MCF 10A (cell line): ENCODE measurements at places on chromosomes 11 and 22. TPM values are rescaled to one million over a fixed set of nuclear protein-coding genes. Genes with fewer than 3 reads are reported as not detected.

DNA sequence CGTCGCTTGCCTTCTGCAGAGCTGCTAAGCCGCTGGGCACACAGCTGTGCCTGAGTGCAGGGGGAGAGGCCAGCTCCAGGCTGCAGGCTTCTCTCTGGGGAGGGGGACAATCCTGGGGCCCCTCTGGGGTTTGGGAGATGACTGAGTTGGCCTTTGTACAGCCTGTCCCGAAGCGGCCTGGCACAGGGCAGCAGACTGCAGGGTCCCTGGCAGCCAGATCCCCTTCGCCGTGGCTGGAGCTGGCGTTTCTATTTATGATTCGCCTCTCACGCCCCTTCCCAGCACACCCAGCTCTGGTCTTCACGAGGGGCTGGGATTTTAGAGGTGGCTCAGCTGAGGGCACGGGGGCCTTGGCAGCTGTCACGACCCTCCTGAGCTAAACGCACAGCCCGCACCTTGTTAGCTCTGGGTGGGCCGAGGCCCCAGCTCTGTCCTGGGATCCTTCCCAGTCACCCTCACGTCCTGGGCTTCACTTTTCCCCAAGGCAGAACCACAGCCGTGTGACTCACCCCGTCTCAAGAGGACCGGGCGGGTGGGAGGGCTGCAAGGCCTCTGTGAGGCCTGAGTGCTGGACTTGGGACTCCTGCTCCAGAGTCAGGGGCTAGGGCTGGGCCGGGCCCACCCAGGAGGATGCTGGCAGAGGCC is 18.4 kb downstream of the OSBPL5 start:
- no peak for DNase-seq

- DNase-seq, result no peak
Measured at GRCh38 chr22:31143537-31143936, 3.2 kb upstream of the PLA2G3 start.

DNA sequence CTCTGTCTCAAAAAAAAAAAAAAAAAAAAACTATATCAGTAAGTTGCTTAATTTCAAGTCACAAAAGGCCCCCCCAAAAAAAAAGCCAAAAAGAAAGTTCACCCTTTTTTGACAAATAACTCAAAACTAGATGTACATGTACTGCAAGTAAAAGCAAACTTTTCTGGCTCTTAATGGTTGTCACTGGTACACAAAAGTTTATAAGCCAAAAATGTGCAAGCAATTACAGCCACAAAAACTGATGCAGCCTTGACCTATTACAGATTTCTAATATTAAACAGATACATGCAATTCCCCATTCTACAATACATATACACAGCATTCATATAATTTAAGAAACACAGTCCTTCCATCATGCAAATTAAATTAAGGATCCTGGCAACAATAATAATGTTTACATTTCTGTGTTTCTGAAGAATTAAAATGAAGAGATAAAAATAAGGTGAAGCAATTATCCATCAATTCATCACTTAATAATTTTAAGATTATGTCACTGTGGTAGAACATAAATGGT is 18.6 kb downstream of the PICALM start:
- DNase-seq, result no peak

DNA sequence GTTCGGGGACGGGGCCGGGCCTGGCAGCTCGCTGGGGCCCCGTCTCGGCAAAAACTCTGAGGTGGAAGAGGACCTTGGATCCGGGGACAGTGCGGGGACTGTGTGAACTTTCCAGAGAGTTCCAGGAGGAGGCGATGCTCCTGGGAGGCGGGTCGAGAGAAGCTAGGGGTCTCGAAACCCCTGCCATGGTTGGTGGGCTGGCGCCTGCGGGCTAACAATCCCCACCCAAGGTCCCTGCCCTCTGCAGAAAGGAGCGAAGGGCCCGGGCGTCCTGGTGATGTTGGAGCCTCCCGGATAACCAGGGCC is 4.7 kb upstream of the GRK2 start:
- DNase-seq, result no peak

- peak; percentile 65 for DNase-seq
Measured at GRCh38 chr22:19060356-19061009, 61.7 kb downstream of the DGCR2 start.

GRCh38 chr22:17268501-17269223 is 49.4 kb upstream of the ADA2 start:
- peak; percentile 9 for DNase-seq

DNA sequence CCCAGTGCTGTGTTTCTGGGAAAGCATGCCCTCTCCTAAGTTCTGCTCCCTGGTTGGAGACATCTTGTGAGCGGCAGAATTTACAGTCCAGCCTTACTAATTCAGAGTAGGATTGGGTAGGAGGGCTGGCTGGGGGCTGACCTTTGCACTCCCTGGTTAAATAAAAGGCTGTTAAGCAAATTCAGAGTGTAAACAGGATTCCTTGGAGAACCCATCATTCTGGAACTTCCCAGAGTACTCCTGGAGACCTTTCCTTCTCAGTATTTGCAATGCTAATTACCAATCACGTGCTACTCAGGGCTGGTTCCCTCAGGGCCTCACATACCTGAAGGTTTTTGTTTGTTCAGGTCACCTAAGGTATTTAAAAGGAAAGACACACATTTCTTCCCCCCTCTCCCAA is 340.2 kb downstream of the TBC1D22A start:
- DNase-seq, result no peak

- DNase-seq, result no peak
Measured at GRCh38 chr22:29377979-29378378, 10.4 kb downstream of the AP1B1 start.

GRCh38 chr22:37229012-37229804 is 14.9 kb downstream of the RAC2 start:
- DNase-seq, result peak; percentile 90

DNA sequence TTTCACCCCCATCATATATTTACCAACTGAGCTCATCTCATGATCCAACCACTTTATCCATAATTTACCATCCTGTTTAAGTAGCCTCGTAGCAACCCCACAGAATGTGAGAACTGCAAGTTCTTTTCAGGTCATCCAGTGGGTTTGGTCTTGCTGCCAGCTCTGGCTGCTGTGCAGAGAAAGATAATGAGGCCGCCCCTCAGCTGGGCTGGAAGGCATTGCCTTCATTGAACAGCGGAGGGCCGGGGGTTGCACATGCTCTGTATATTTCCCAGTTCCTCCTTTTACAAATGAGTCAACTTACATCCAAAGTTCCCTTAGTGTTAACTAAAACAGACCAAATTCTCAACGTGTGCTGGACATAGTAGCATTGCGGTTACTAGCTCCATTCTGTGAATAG is 96.7 kb downstream of the SYN3 start:
- no peak for DNase-seq

GRCh38 chr11:9506489-9507276 is 45.9 kb downstream of the ZNF143 start:
- peak; percentile 82 for DNase-seq

DNA sequence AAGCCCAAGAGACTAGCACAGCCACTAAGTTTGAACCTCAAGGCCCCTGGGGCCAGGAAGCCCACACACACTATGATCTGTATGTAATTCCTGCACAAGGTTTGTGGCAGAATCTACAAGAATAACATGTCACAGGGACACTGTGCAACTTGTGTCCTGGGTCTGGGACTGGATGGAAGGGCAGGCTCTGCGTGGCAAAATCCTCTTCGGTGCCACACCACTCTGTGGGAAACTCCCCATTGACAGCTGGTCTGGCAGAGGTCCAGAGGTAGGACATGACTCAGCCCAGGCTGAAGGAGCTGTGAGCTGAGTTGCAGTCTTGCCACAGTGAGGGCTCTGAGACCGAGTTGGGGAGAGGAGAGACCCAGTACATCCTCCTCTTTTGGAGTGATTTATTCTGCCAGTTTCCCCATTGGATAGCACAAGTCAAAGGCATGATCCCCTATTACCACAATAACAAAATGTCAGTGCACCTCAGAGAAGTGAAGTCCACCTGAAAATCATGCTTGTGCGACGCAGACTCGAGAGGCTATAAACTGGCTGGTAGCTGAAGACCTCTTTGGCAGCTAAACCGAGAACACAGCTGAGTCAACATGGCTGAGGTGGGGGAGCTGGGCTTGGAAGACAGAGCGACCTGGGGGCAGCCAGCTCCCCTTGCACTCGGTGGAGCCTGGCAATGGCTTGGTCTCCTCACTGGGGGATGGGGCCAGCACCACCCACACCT is 23.3 kb upstream of the SERPIND1 start:
- DNase-seq, result peak; percentile 89

DNA sequence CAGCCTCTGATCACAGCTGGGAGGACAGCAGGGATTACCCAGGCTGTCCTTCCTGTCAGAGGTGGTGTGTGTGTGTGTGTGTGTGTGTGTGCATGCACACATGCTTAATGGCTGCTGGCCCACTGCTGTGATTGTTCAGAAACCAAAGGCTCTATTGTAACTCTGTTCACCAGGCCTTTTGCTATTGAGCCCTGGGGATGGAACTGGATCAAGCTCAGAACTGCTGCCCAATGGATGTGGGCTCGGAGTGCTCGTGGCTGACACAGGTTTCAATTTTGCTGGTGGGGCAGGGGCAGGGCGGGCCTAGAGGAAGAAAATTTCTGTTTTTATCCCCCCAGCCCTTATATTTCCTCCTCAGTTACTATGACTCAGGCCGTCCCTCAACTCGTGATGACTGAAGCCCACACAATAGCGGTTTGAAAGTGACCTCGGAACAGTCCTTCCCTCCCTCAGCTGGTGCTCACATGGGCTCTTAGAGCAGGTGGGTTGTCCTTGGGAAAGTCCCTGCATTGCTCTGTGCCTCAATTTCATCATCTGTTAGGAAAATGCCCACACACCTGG is 359.3 kb downstream of the TENM4 start:
- DNase-seq, result no peak

GRCh38 chr11:36311926-36312595 is 16.0 kb downstream of the PRR5L start:
- DNase-seq, result peak; percentile 55

- no peak for DNase-seq
Measured at GRCh38 chr11:15197696-15198095, 83.0 kb downstream of the INSC start.

DNA sequence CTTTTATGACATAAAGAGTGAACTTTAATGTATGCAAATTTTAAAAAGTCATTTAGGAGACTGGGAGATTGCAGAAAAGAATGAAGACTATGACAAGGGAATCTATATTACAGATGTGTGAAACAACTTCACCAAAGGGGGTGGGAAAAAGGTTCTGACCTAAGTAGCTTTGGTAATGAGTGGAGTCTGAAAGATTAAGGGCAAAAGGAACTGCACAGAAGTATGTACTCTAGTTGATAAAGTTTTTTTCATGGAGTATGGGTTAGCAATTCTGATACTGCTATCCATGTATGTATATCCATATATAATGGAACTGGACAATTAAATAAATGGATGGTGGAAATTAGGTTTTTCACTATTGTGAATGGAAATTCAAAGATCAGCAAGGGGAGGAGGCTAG is 9.2 kb downstream of the CKAP5 start:
- DNase-seq, result no peak

GRCh38 chr11:57800444-57801182 is 39.0 kb downstream of the CTNND1 start:
- peak; percentile 76 for DNase-seq

DNA sequence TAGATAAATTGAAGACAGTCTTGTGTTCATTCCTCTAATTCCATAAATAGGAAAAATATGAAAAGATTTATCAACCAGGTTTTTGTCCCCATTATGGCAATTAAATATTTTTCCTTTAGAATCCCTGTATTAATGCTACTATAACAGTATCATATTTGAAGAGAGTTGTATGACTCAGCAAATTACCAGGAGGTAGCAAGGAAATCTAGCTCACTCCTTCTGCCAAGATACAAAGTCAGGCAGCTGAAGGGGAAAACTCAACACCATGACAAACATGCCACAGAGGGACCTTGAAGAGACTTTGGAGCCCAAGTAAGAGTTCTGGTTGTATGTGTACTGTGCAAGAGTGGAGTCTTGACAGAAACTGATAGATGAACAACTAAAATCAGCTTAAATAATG is 143.3 kb downstream of the GUCY1A2 start:
- no peak for DNase-seq

DNA sequence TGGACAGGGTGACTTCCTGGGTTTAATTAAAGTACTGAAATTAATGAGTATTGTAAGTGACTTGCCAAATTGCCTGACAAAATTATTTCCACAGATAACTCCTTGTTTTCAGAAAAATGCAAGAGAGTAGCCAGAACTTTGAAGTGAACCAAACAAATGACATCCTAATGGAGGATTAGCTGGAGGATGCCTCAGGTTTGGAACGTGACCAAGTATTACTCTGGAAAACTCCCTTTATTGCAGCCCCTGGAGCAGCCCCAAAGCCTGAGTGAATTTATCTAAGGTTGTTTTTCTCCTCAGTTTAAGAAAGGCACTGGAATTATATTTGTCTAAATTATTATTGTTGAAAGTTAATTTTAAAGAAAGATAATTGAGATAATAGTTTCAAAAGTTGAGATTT is 343.6 kb upstream of the MTNR1B start:
- no peak for DNase-seq

Gene LBHD1
- total RNA-seq, result 8.3 and 8.7 TPM in 2 replicates

Gene NAALAD2
- not detected in 2 replicates for total RNA-seq

Gene RCOR2
- total RNA-seq, result 0.15 TPM in 1 of 2 replicates, not detected in the other

Gene PRG3
- total RNA-seq, result not detected in 2 replicates

Gene DHCR7
- total RNA-seq, result 48.2 and 72.6 TPM in 2 replicates

Gene MIOX
- total RNA-seq, result 0.63 and 1.6 TPM in 2 replicates

Gene P2RY6
- total RNA-seq, result not detected in 2 replicates

Gene ZBED4
- total RNA-seq, result 15.9 and 16.4 TPM in 2 replicates

Gene PLAAT4
- 0.69 and 0.96 TPM in 2 replicates for total RNA-seq

Gene INS
- total RNA-seq, result not detected in 2 replicates

Gene FGF19
- total RNA-seq, result not detected in 2 replicates

Gene TIGD3
- total RNA-seq, result 0.14 TPM in 1 of 2 replicates, not detected in the other

Gene APOBEC3F
- 1.3 and 1.4 TPM in 2 replicates for total RNA-seq

Gene SLC22A6
- not detected in 2 replicates for total RNA-seq

Gene BRSK2
- 0.34 and 0.44 TPM in 2 replicates for total RNA-seq

Gene TH
- 0.20 and 1.1 TPM in 2 replicates for total RNA-seq

Gene TUB
- 1.4 and 1.8 TPM in 2 replicates for total RNA-seq

Gene RFPL3
- not detected in 2 replicates for total RNA-seq

Gene FAM168A
- total RNA-seq, result 13.8 and 14.8 TPM in 2 replicates
